ENCODE measurements at places on chromosomes 7 and 10. TPM values are rescaled to one million over a fixed set of nuclear protein-coding genes. Genes with fewer than 3 reads are reported as not detected.

The ZNF282 gene
- total RNA-seq = 46.4 TPM

The UNCX gene
- not detected for total RNA-seq

The ORC5 gene
- total RNA-seq = 25.4 TPM

The ASB4 gene
- total RNA-seq = not detected

The PPP1R9A gene
- total RNA-seq = 6.3 TPM

The MYL7 gene
- total RNA-seq = not detected

The SKIDA1 gene
- total RNA-seq = 0.56 TPM

The TBC1D12 gene
- total RNA-seq = 5.4 TPM

The ADAM22 gene
- total RNA-seq = not detected

The SPDYE2 gene
- total RNA-seq = 0.22 TPM

The IDI2 gene
- total RNA-seq = not detected

The HOXA11 gene
- total RNA-seq = 0.84 TPM

The GATA3 gene
- 13.1 TPM for total RNA-seq

The AQP1 gene
- not detected for total RNA-seq

The PPP1R3C gene
- 0.30 TPM for total RNA-seq

The FFAR4 gene
- not detected for total RNA-seq

The NPC1L1 gene
- not detected for total RNA-seq

The CFAP58 gene
- 1.1 TPM for total RNA-seq

The MAT1A gene
- not detected for total RNA-seq

The APBB1IP gene
- not detected for total RNA-seq

The WNT16 gene
- not detected for total RNA-seq

The RGR gene
- not detected for total RNA-seq

The HGF gene
- total RNA-seq = not detected

The CCT6A gene
- 222 TPM for total RNA-seq

The ENKUR gene
- total RNA-seq = 0.33 TPM

The MRLN gene
- not detected for total RNA-seq

The CTAGE4 gene
- total RNA-seq = 26.0 TPM

The CCNY gene
- 68.9 TPM for total RNA-seq

The SLC16A9 gene
- total RNA-seq = 0.54 TPM

The HABP2 gene
- not detected for total RNA-seq

The HMX3 gene
- total RNA-seq = not detected

The CALU gene
- 147 TPM for total RNA-seq

The HOXA9 gene
- 6.9 TPM for total RNA-seq

The ZNF92 gene
- 5.4 TPM for total RNA-seq

The SUV39H2 gene
- 16.0 TPM for total RNA-seq

The GHRHR gene
- not detected for total RNA-seq

The LRRC4 gene
- not detected for total RNA-seq

The MOGAT3 gene
- not detected for total RNA-seq

The GSDME gene
- 41.6 TPM for total RNA-seq

The PRRT4 gene
- not detected for total RNA-seq

The TMEM176A gene
- total RNA-seq = not detected

The ELAPOR2 gene
- 21.3 TPM for total RNA-seq

The TMEM248 gene
- total RNA-seq = 80.0 TPM

The HTR5A gene
- total RNA-seq = not detected

The VIM gene
- total RNA-seq = 1,413 TPM

The GNAI1 gene
- 30.4 TPM for total RNA-seq

The PDK4 gene
- 1.3 TPM for total RNA-seq

The CNNM1 gene
- total RNA-seq = not detected

The CCDC3 gene
- 0.10 TPM for total RNA-seq

The GPR15LG gene
- not detected for total RNA-seq

The SH2D4B gene
- total RNA-seq = not detected

The ASZ1 gene
- not detected for total RNA-seq

The GIMAP5 gene
- not detected for total RNA-seq

The MINPP1 gene
- 12.3 TPM for total RNA-seq

The MET gene
- total RNA-seq = 129 TPM

Data from MCF 10A (cell line).